Prostate gland (tissue), 2 donors: ENCODE measurements at places on chromosomes 2 and 18. TPM values are rescaled to one million over a fixed set of nuclear protein-coding genes. Genes with fewer than 3 reads are reported as not detected.

GRCh38 chr2:47905386-47906156 lies 727 bp downstream of the FBXO11 start:
- DNase-seq: peak; percentile 39

GRCh38 chr2:66595556-66595955 lies 160.6 kb downstream of the MEIS1 start:
- DNase-seq: no peak

Gene UBE2E3
- 94.0 TPM for total RNA-seq

GRCh38 chr2:213848631-213849030 lies 562.2 kb upstream of the VWC2L start:
- no peak for DNase-seq

Gene ANKRD44
- total RNA-seq: 11.2 TPM

Gene CCDC93
- 39.8 TPM for total RNA-seq

GRCh38 chr2:191521608-191522208 lies 156.2 kb upstream of the NABP1 start:
- DNase-seq: no peak

Gene SLC5A7
- 0.17 TPM for total RNA-seq

Gene PIEZO2
- 19.0 TPM for total RNA-seq

GRCh38 chr2:177329064-177329463 lies 63.5 kb upstream of the AGPS start:
- DNase-seq: no peak

Gene RNF144A
- 9.1 TPM for total RNA-seq

DNA sequence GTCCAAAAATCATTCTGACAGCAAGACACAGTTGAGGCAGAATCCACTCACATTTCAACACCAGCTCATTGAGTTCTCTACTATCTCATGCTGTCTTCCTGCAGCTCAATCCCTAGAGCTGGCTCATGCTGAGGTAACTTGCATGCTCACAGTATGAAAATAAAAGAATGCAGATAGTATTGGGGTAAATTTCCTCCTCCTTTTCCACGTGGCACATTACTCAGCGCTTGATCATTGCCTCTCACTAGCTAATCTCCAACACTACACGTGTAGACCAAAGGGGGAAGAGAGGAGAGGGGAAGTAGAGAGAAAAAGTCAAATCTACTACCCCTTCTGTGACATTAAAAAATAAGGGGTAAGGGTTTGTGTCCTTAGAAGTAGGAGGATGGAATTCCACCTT lies 300.6 kb downstream of the AFF3 start:
- no peak for DNase-seq

Gene ANTXR1
- 48.7 TPM for total RNA-seq

DNA sequence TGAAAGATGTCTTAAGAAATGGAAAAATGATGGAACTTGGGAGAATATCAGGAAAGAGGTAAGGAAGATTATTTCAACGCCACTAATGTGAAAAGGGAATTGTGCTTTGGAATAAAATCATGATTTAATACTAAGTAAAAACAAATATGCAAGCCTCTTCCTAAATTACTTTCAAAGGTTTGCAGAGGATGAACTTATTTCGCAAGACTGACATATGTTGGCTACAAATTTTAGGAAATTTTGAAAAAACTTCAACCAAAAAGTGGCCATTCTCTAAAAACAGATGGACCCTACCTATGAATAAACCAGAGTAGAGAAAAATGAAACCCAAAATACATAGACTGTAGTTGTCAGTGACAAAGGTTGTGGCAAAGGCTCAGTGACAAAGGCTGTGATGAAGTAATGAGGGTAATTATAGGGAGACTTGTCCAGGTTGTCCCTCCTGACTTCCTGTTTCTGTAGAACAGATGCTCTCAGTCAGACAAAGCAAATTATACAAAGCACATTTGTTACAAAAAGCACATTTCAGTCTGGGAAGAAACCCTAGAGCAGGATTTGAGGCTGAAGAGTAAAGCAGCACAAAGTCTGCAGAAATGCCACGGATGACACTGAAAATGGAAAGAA lies 39.5 kb downstream of the SFT2D3 start:
- DNase-seq: no peak

Gene AMER3
- total RNA-seq: 10.1 TPM

Gene TBR1
- total RNA-seq: 0.45 TPM

GRCh38 chr18:73714466-73714865 lies 433.2 kb downstream of the FBXO15 start:
- DNase-seq: no peak

DNA sequence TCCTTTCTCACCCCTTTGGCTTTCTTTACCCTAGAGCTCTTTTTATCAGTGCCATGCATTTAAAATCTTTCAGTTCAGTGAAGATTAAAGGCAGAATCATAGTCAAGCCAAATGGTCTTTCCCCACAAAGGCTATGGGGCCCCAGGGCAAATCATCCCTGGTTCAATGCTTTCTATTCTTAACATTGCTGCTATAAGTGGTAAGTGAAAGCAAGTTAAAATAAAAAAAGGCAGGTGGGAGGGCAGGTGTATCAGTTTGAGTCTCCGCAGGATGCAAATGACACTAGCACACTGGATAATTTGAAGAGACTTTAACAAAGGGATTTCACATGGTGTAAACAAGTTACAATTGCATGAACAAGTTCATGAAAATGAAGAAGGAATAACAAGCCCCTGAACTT lies 757.4 kb downstream of the SATB2 start:
- DNase-seq: no peak

Gene SMIM21
- not detected for total RNA-seq

DNA sequence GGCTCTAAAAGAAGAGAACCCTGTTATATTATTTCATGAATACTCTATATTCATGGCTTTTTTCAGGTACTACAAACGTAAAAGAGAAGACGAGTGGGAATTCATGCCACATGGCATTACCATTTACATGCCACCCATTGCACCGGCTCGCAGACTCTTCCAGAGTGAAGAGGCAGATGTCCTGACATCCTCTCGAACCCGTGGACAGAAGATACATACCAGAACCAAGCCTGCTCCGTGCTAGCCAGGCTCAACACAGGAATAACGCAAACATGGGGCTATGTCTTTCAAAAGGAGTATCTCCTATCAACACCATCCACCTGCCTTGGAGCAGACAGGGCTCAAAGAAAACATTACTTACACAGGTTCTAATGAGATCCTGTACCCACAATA lies 168.8 kb downstream of the THADA start:
- DNase-seq: no peak

Gene C2orf49
- total RNA-seq: 13.1 TPM

Gene PDE1A
- total RNA-seq: 4.1 TPM

DNA sequence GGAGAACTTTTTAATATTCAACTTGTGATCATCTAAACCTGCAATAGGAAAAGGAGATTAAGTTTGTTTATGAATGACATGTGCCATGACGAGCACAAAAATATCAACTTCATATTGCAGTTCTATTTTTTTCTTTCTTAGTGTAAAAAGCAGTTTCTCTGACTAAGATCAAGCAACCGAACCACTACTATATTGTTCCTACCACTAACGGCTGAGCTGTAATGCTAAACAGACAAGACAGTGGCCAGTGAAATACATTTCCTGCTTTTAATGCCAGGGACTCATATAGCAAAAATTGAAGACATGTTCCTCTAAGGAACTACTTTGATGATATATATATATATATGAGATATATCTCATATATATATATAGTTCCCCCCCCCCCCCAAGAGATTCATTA lies 1705.6 kb upstream of the TMEFF2 start:
- DNase-seq: no peak

GRCh38 chr2:77017355-77017745 lies 504.8 kb downstream of the LRRTM4 start:
- DNase-seq: no peak

Gene LYPD6B
- 17.8 TPM for total RNA-seq
